ENCODE measurements at places on chromosomes 2 and 18.

- DNase-seq: no peak
Measured at GRCh38 chr2:206937555-206937954, 1.8 kb upstream of the CPO start.

GRCh38 chr18:53422896-53423295 is 801.6 kb downstream of the MBD2 start:
- DNase-seq: no peak

DNA sequence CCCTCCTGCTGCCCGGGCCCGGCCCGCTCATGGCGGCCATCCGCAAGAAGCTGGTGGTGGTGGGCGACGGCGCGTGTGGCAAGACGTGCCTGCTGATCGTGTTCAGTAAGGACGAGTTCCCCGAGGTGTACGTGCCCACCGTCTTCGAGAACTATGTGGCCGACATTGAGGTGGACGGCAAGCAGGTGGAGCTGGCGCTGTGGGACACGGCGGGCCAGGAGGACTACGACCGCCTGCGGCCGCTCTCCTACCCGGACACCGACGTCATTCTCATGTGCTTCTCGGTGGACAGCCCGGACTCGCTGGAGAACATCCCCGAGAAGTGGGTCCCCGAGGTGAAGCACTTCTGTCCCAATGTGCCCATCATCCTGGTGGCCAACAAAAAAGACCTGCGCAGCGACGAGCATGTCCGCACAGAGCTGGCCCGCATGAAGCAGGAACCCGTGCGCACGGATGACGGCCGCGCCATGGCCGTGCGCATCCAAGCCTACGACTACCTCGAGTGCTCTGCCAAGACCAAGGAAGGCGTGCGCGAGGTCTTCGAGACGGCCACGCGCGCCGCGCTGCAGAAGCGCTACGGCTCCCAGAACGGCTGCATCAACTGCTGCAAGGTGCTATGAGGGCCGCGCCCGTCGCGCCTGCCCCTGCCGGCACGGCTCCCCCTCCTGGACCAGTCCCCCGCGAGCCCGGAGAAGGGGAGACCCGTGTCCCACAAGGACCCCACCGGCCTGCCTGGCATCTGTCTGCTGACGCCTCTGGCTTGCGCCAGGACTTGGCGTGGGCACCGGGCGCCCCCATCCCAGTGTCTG is 767 bp downstream of the RHOB start:
- no peak for DNase-seq

DNA sequence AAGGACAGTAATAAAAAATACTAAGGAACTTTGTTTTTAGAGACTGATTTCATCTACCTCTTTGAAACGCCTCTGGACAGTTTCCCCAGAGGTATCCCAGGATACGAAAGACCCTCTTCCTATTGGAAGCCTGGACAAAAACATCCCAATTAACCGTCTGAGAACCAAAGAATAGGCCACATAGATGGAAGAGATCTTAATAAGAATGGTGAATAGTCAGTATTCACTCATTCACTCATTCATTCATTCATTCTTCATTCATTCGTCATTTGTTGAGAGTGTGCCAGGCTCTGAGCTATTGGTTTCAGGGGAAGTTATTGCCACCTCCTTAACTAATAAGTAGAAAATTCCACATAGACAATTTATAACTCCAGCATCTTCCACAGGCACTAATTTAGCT is 73.2 kb upstream of the SP5 start:
- no peak for DNase-seq

DNA sequence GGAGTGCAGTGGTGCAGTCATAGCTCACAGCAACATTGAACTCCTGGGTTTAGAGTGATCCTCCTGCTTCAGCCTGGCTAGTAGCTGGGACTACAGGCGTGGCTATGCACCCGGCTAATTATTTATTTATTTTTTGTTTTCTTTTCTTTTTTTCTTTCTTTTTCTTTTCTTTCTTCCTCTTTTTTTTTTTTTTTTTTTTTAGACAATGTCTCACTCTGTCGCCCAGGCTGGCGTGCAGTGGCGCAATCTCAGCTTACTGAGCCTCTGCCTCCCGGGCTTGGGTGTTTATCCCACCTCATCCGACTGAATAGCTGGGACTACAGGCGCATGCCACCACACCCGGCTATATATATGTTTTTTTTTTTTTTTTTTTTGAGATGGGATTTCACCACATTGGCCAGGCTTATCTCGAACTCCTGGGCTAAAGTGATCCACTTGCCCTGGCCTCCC is 1.4 kb upstream of the ANXA4 start:
- no peak for DNase-seq

GRCh38 chr2:86491088-86491487 is 49.9 kb downstream of the KDM3A start:
- no peak for DNase-seq

DNA sequence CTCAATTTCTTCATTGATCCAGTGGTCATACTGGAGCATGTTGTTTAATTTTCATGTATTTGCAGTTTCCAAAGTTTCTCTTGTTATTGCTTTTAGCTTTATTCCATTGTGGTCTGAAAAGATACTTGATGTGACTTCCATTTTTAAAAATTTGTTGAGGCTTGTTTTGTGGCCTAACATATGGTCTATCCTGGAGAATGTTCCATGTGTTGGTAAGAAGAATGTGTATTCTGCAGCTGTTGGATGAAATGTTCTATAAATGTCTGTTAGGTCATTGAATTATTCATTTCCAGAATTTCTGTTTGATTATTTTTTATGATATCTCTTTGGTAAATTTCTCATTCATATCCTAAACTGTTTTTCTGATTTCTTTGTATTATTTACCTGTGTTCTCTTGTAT is 139.8 kb upstream of the THUMPD2 start:
- DNase-seq: no peak

- no peak for DNase-seq
Measured at GRCh38 chr2:16061441-16062217, 121.3 kb downstream of the MYCN start.

DNA sequence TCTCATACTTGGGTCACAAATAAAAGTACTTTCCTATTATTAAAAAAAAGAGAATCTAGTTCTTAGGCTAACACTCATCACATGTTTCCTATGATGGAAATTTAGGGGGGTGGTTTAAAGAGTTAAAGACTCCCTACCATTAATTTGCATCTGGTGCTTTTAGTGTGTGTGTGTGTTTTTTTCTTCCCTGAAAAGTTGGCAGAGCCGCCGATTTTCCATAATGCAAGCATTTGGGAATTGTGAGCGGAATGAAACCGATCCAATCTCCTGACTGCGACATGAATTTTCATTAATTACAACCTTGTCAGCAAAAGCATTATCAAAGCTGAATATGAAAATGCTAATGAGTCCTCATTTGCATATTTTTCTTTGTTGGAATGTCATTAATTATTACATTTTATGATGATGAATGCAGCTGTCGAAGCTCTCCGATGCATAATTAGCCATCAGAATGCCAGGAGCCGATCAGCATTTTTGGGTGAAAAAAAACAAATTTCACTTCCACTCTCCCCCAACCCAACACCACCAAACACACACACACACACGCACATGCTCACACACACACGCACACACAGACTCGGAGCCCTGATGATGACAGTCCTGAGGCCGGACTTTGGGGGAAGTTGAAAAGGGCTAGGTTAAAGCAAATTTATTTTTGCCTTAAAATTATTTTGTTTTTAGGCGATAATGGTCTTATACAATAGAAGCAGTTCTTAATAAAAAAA is 165.4 kb downstream of the TCF4 start:
- no peak for DNase-seq

DNA sequence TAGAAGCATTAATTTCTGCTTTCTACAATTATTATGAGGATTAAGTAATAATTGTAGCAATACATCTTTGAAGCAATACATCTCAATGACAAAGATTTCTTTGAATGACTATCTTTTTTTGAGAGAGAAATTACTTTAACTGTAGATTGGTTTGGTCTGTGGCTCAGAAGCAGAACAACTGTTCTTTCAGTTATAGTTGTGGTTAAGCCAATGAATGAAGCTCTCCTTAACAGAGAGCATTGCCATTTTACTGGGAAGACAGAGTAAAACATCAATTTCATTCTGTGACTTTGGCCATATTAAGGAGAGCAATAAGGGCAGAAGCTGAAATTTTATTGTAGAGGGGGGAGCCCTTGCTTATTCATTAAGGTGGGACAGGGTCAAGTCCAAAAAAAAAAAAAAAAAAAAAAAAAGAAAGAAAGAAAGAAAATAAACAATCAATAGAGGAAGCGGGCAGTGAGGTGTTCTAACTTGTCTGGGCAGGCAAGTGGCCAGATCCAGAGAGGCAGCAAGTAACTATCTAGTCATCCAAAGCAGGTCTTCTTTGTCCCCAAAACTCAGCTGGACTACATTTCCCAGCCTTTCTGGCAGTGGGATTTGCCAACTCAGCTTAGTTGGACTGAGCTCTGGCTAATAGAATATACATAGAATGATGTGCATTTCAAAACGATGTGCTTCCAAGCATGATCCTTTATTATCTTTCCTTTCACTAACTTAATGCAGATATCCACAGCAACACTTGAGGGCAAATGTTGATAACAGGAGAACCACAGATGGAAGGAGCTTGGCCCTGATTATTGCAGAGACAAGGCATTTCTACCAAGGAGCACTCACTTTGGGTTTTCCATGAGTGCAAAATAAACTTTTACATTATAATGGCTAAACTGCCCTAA is 462.7 kb upstream of the CDH20 start:
- no peak for DNase-seq

DNA sequence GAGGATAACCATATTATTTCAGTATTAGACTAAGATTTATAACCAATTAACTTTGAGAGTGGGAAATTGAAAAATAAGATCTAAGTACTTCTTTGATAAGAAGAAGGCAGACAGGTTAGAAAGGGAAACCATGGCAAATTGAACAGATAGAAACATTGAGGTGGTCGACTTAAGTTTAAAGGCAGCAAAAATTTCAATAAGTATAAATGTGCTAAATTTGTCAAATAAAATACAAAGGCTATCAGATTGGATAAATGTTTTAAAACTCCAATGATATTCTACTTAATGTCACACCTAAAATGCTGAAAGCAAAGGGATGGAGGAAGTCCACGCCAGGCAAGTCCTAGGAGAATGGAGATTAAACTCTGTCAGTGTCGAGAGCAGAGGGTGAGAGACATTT is 59.2 kb downstream of the TMEM18 start:
- DNase-seq: no peak
